ENCODE measurements at places on chromosomes 1 and 21. TPM values are rescaled to one million over a fixed set of nuclear protein-coding genes. Genes with fewer than 3 reads are reported as not detected.

KRTAP11-1 gene
- not detected for total RNA-seq

ITLN2 gene
- total RNA-seq: 3.8 TPM

DMBX1 gene
- not detected for total RNA-seq

HNRNPU gene
- 773 TPM for total RNA-seq

SERTAD4 gene
- 16.7 TPM for total RNA-seq

SERPINC1 gene
- not detected for total RNA-seq

IVL gene
- total RNA-seq: not detected

EFCAB7 gene
- 15.7 TPM for total RNA-seq

GREM2 gene
- total RNA-seq: 2.0 TPM

CYP4A22 gene
- not detected for total RNA-seq
